ENCODE measurements at places on chromosomes 7 and 10. TPM values are rescaled to one million over a fixed set of nuclear protein-coding genes. Genes with fewer than 3 reads are reported as not detected.

CDC123 gene
- 60.5 TPM for total RNA-seq

ANKRD26 gene
- total RNA-seq: 9.1 TPM

TSPAN13 gene
- total RNA-seq: 26.3 TPM

DNA sequence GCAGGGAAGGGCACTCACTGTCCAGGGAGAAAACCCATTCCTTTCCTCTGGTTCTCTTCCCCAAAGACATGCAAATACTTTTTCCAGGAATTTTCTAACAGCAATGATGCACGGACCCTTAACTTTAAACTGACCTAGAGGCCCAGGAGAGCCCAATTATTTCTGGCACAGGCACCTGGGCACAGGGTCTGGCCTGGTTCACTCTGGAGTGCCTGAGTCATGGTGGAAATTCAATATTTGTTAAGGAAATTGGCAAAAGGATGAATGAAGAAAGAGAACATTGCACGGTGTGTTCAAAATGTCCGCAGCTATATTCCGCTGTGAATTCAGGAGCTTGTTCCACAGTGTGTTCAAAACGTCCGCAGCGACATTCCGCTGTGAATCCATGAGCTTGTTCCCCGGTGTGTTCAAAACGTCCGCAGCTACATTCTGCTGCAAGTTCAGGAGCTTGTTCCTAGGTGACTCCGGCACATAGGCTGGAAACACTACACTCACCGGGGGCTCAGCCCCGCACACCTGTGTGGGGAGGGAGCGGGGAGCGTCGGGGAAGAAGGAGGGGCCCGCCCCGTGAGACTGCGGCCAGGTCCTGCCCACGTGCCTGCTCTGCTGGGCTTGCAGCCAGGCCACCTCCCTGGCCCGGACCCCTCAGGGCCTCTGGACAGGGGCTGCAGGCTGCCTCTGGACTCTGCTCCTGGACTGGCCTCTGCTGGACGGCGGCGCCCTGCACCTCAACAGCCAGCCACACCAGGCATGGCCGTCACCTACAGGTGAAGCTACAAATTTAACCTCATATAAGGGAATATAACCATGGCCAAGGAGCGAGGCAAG is 72.0 kb upstream of the FAM20C start:
- no peak for DNase-seq

Data from omental fat pad (tissue), 4 donors.